ENCODE measurements at places on chromosomes 12 and 14. TPM values are rescaled to one million over a fixed set of nuclear protein-coding genes. Genes with fewer than 3 reads are reported as not detected.

The ARMH4 gene
- 6.4 TPM for total RNA-seq

The SCNN1A gene
- total RNA-seq: 3.5 TPM

The B4GALNT1 gene
- total RNA-seq: 3.3 TPM

The SLC10A1 gene
- not detected for total RNA-seq

The CD163 gene
- 186 TPM for total RNA-seq

The OR4M1 gene
- total RNA-seq: not detected

The NUAK1 gene
- total RNA-seq: 20.4 TPM

The ASPG gene
- 92.0 TPM for total RNA-seq

The NTF3 gene
- 1.2 TPM for total RNA-seq

The TBX3 gene
- total RNA-seq: 7.7 TPM

The PRICKLE1 gene
- 15.3 TPM for total RNA-seq

The MMP19 gene
- total RNA-seq: 11.1 TPM

The PRB2 gene
- total RNA-seq: not detected

The MYL2 gene
- 92.7 TPM for total RNA-seq

The ANKRD33 gene
- not detected for total RNA-seq

The CYP27B1 gene
- total RNA-seq: 0.44 TPM

The MFAP5 gene
- total RNA-seq: 120 TPM

The SCN8A gene
- total RNA-seq: 0.21 TPM

The TAS2R9 gene
- total RNA-seq: not detected

The DNAJC22 gene
- 0.47 TPM for total RNA-seq

The KRT81 gene
- total RNA-seq: not detected

The SLC7A7 gene
- 12.0 TPM for total RNA-seq

The TEDC1 gene
- 5.1 TPM for total RNA-seq

The CCDC196 gene
- total RNA-seq: not detected

The ATP23 gene
- total RNA-seq: 7.6 TPM

The SAMD4A gene
- 118 TPM for total RNA-seq

The AKAP3 gene
- 5.2 TPM for total RNA-seq

The PAX9 gene
- total RNA-seq: not detected

The HELB gene
- 2.2 TPM for total RNA-seq

The CYP46A1 gene
- 4.7 TPM for total RNA-seq

The PTCSC3 gene
- total RNA-seq: not detected

The BCL11B gene
- total RNA-seq: 0.29 TPM

The OLR1 gene
- not detected for total RNA-seq

The PLEKHD1 gene
- 0.24 TPM for total RNA-seq

The CLEC1A gene
- total RNA-seq: 4.6 TPM

The NELL2 gene
- 1.7 TPM for total RNA-seq

The HOTAIR gene
- total RNA-seq: not detected

The PTHLH gene
- total RNA-seq: 0.41 TPM
